ENCODE measurements at places on chromosomes 12 and 14.

DNA sequence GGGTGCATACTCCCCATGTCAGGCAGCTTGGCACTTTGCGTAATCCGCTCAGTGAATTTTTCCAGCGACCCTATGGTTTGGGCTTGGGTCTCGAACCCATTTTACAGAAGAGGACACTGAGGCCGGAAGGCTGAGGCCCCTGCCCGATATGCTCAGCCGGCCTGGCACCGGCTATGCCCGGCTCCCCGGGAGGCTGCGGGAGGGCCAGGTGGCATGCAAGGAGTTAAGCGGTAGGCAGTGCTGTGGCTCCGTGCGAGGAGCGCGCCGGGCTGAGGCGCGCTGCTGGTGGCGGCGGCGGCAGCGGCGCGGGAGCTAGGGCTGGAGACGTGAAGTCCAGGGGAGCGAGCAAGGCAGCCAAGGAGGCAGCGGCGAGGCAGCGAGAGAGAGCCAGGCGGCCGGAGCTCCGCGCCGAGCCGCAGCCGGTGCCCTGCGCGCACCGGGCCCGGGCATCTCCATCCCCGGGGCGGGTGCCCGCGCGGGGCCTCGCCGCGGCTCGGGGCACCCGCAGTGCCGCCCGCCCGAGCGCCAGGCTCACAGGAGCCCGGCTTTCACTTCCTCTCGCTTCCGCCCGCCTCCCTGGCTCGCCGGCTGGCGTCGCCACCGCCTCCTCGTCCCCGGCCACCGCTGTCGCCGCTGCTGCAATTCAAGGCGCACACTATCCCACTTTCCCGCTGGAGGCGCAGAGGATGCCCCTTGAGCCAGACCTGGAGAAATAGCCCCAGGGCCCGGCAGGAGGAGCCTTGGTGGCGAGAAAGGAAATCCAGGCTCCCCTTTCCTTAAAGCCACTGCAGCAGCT, at the start of gene WSCD2:
Gene WSCD2 (plus strand): TSS at position 272 of the 796 bp plus-strand sequence. CDS start 66,545 bp downstream, outside the sequence.
- peak; percentile 89 for ATAC-seq

DNA sequence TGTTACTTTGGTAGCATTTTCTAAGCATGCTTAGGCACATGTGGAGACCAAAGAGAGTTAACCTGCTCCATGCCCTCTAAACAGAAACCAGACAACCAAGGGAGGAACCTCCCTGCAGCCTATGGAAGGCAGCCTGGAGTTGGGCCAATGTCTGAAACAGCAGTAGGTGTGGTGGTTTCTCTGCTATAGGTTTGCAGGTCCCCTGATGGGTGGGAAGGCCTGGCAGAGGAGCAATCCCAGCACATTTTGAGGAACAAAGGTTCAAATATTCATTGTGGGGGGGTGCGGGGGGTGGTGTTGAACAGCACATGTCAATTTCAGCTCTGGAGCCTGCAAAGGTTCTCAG, 65.4 kb downstream of the DACT1 start:
- ATAC-seq: no peak

DNA sequence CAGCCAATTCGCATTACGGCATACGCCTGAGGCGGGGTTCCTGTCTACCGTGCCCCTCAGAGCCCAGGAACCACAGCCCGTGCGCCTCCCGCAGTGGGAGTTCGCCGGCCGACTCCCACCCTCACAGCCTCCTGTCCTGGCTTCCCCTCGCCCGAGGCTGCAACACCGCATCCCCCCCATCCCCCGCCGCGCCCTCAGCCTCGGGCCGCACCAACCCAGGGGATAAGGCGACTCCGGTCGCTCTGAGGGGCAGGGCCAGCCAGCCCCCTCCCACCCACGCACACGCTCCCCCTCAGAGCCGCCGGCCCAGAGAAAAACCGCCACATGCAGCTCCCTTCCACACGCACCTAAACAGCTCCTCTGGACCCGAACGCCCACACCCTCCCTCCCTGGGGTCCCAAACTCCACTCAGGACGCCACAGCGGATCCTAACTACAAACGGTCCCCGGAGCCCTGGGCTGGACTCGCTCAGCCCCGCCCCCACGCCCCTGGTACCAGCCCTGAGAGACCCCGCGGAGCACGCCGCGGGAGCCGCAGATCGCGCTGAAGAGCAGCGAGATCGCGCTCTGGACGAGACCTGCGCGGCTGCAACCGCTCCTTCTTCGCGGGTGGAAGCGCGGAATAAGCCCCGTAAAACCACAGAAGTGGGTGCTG, at the start of gene C14orf39:
Gene C14orf39 (minus strand): TSS at position 466 of the 654 bp plus-strand sequence. CDS start 985 bp downstream, outside the sequence.
- peak; percentile 97 for ATAC-seq

DNA sequence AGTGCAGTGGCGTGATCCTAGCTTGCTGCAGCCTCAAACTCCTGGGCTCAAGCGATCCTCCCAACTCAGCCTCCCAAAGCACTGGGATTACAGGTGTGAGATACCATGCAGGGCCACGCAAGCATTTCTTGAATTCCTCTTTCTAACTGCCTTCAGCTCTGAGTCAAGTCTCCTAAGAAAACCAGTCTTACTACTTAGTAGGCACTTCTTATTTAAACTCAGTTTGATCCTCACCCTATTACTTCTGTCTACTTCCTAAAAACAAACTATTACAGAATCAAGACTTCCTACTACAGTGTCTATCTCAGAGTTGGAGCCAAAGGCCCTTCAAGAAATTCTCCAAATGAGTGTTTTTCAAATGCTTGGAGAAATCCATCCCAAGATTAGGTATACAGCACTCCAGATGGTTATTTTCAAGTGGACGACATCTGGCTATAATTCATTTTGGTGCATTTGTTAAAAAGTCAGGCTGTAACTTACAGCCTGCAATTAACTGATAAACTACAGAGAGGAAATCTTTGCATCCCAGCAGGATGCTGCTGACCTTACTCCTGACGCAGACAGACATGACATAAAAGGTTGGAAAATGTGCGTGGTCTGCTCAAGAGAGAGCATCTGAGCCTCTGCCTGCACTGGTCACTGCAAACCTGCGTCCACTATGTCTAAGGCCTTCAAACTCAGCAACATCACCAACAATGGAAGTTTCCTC, 34.7 kb downstream of the SSH1 start:
- ATAC-seq: no peak

GRCh38 chr12:49662998-49663843, 39.9 kb downstream of the PRPF40B start:
- ATAC-seq: peak; percentile 66

DNA sequence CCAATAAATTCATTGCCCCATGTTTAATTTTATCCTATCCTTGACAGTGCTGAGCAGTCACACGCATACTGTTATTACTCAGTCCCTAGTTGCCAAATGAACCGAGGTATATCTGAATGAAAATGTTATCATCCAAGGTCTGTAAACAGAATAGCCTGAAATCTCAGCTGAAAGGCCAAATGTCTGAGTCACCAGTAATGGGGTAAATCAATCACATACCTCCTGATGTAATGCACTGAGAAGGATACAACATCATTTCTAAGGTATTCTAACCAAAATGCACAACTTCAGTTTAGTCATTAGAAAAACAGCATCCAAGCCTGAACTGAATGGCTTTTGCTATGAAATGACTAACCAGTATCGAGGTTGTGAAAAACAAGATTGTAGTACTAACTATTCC, 228.6 kb downstream of the DPF3 start:
- no peak for ATAC-seq

DNA sequence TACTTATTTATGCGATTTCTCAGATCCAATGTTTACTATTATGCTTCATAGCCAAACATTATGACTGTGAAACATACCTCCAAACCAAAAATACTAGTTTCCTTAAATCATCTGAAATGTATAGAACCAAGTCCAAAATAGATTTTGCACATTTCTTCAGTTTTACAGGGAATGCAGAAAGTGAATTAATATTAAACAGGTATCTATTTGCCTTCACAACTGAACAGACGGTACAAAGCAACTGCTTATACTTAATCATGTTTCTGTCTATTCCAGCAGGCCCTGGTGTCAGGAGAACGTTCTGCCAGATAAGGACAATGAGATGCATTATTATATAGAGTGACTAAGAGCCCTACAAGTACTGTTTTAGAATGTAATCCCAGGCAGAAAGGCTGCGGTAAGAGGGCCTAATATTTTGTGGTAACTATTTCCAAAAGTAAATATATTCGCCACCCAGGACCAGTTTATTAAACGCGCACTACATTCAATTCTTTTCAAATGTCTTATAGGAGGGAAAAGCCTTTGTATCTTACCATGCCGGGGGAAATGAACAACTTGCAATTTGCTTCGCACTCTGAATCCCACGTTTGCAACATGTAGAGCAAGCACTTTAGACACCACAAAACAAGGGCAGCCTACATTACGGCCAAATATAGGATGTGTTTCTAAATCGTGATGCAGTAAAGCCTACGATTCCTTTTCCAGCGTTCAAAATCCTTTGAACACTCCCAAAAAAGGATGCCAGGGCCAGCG, 1.5 kb downstream of the CORO1C start:
- no peak for ATAC-seq

DNA sequence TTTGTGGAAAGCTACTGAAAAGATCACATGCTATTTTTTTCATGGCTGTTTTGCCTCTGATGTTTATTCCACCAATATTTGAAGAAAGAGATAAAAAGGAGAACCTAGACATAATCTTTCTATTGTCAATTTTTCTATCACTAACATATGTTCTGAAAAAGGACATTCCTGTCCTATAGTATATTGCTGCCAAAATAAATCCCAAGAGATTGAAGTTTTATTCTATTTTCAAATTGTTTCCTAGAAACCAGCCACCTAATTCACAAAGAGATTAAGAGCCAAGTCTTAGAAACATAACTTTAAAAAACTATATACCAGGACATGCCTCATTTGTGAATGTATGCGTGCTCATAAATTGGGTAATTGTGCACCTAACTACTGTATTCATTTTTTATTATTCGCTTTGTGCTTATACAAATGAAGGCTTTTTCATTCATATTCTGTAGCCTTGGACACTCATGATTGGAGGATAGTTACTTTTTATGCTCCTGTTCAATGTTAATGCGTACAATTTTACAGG, 200.7 kb downstream of the FUT8 start:
- no peak for ATAC-seq

DNA sequence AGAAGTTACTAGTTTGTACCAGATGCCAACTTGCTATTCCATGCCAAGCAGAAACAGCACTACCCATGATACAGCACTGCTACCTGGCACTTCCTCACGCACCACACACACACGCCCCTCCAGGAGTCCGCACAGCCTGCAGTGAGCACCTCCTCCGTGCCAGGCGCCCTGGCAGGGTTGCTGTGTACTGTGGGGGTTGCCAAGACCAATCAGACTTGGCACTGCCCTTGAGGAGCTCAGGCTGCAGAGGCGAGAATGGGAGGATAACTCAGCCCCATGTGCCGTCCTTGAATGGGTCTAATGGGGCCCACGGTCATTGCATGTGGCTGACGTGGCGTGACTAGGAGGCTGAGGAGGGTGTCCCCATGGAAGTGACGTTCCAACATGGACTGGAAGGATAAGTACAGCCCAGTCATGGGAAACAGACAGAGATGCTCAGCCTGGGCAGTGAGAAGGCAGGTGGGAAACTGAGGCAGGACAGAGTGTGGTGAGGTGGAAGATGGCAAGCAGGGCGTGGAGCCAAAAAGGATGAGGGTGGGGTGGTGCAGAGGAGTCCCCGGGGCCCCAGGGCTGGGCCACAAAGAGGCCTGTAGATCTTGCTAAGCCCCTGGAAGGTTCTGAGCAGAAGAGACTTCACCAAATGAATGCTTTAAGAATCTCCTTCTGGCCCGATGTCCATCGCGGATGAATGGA, 65.3 kb upstream of the C14orf180 start:
- ATAC-seq: no peak

- ATAC-seq: peak; percentile 50
Measured at GRCh38 chr12:103929046-103929783, 995 bp upstream of the HSP90B1 start.

DNA sequence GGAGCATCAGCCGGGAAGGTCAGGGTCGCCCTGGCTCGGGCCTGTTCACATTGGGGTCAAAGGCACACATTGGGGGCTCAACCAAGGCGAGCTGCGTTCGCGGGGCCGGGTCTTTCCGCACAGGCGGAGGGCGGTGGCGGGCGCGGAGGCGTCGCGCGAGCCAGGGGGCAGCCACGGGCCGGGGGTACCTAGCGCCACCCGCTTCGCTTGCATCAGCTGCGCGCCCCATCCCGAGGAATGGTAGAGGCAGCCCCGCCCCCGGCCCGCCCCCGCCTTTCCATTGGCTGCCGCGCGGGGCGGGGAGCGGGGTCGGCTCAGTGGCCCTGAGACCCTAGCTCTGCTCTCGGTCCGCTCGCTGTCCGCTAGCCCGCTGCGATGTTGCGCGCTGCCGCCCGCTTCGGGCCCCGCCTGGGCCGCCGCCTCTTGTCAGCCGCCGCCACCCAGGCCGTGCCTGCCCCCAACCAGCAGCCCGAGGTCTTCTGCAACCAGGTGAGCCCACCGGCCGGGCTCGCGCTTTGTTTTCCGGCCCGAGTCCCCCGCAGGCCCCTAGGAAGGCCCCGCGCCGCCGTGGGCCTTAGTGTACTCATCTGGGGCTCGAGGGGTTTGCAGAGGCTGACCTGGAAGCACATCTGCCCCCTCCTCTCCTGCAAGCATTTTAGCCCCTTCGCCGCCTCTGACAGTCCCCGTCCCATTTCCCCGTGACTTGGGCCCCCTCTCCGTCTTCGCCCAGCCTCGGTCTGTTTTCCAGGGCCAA, at the start of gene ALDH2:
Gene ALDH2 (plus strand): TSS at position 326 of the 754 bp plus-strand sequence. CDS start 50 bp downstream, at position 376.
- peak; percentile 92 for ATAC-seq

GRCh38 chr12:7750350-7750749, 3.2 kb upstream of the CLEC4C start:
- ATAC-seq: no peak

GRCh38 chr12:17197971-17198370, 592.0 kb upstream of the LMO3 start:
- ATAC-seq: no peak

- no peak for ATAC-seq
Measured at GRCh38 chr14:50400461-50400860, 3.8 kb upstream of the CDKL1 start.

GRCh38 chr14:28895389-28895788, 128.8 kb downstream of the FOXG1 start:
- no peak for ATAC-seq

GRCh38 chr14:103103461-103104388, 9.2 kb downstream of the EXOC3L4 start:
- peak; percentile 70 for ATAC-seq

GRCh38 chr12:130683080-130683479, 33.0 kb downstream of the RIMBP2 start:
- ATAC-seq: no peak

DNA sequence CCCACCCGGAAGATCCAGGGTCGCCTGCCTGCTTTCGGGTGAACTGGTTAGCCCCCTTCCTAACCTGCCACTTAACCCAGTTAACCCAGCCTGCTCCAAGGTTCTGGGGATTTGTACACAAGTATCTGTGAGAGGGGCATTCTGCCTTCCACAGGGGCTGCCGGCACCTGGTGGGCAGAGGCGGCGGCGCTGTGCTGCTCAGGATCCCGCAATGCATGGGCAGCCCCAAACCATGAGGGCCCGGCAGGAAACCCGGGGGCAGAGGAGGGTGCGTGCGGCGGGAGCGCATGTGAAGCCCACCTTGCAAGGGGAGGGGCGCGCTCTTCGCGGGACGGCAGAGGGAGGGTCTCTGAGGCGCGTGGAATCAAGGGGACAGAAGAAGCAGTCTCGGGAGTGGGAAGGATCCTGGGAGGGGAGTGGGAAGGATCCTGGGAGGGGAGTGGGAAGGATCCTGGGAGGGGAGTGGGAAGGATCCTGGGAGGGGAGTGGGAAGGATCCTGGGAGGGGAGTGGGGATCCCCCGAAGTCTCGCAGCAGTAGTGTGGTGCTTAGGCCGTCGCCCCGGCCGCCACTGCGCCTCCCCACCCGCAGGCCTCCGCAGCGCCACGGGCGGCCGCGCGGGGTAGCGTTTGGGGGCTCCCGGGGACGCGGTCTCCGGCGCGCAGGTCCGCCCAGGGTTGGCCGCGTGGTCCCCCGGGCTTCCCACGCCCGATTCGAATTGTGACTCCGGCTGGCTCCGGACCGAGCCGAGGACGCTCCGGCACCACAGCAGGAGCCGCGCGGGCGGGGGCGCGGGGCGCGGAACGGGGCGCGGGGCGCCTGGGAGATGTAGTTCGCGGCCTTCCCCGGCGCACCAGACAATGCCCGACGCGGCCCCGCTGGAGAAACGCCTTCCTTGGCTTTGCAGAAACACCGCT, 4.9 kb upstream of the MTA1 start:
- peak; percentile 78 for ATAC-seq

All from motor neuron (in vitro differentiated cells).